Naive thymus-derived CD8-positive, alpha-beta T cell (primary cell): ENCODE measurements at places on chromosomes 11 and 22. TPM values are rescaled to one million over a fixed set of nuclear protein-coding genes. Genes with fewer than 3 reads are reported as not detected.

DNA sequence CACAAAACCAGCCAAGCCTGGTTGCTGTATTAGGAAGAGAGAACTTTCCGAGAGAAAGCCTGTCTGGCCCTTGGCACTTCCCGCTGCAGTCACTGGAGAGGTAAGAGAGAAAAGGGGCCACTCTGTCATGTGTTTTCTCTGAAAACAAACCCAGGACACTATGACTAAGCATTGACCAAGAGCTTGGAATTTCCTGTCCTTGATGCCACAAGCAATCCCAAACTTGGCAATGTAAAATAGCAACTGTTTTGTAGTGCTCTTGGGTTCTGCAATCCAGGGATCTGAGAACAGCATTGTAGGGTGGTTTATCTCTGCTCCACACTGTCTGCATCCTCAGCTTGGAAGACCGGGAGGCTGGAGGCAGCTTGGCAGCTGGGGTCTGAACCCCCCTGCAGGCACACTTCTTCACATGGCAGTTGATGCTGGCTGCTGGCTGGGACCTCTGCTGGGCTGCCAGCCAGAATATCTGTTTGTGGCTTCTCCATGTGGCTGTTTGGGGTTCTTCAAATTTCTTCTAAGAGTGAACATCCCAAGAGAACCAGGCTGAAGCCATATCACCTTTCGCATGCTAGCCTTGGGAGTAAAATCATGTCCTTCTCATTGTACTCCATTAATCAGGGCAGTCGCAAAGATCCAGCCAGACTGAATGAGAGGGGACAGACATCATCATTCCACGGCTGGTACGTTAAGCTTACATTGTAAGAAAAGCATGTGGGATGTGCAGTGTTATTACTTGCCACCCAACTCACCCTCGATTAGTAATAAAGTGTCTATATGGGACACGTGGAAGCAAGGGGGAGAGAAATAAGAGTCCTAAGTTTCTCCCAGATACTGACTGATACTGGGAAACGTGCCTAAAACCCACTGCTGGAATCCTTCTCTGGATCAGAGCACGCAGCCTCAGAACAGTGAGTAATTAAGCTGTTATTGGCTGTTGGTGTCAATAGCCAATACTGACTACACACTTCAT is 537.4 kb upstream of the B3GAT1 start:
- DNase-seq: no peak

GRCh38 chr11:57663975-57664374 is 3.9 kb upstream of the ZDHHC5 start:
- DNase-seq: no peak

Gene PHF21B
- not detected for total RNA-seq

Gene EML3
- 255 TPM for total RNA-seq

Gene CARD18
- total RNA-seq: not detected
